Pons (tissue), 1 donor: ENCODE measurements at places on chromosomes 3 and 15.

GRCh38 chr3:186108106-186108940 lies 566 bp downstream of the ETV5 start:
- peak; percentile 26 for DNase-seq

- DNase-seq: no peak
Observed at GRCh38 chr3:45548681-45549075, 45.9 kb upstream of the LIMD1 start.

GRCh38 chr3:43709022-43709421 lies 18.3 kb downstream of the ABHD5 start:
- DNase-seq: peak; percentile 82

GRCh38 chr3:43286115-43286840 lies at the start of gene SNRK:
Gene SNRK, plus strand, starts transcription at chr3:43286540. Its CDS starts 16,664 bp downstream, at chr3:43303204.
- DNase-seq: peak; percentile 58

GRCh38 chr15:64566629-64567427 lies 106.5 kb downstream of the ZNF609 start:
- DNase-seq: no peak

DNA sequence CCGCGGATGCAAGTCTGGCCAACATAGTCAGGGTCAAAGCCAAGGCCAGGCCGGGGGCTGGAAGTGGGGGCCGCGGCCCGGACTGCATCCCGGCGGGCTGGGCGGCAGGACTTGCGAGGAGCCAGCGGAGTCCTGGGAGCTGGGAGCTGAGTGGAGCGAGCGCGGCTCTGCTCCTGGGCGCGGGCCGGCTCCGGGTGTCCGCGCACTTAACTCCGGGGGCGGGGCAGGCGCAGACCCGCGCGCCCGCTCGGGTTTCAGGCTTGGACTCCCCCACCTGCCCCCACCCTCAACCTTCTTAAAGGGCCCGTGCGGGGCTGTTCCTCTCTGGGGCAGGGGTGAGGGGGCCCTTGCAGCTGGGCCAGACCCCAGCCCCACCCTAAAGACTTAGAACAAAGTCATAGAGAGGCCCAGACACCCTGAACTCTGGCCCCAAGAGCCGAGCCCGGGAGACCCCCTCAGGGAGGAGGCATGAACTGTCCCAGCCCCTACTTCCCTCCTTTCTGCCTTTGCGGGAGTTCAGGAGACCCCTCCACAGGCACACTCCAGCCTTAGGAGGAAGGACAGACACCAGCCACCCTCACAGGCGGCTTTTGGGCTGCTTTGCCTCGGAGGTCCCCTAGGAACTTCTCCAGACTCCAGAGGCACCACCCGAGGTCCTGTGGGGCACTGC lies at the start of gene CSPG4:
Gene CSPG4, minus strand, starts transcription at position 181 of the 670 bp plus-strand sequence. Its CDS starts 93 bp downstream, at position 88.
- no peak for DNase-seq

DNA sequence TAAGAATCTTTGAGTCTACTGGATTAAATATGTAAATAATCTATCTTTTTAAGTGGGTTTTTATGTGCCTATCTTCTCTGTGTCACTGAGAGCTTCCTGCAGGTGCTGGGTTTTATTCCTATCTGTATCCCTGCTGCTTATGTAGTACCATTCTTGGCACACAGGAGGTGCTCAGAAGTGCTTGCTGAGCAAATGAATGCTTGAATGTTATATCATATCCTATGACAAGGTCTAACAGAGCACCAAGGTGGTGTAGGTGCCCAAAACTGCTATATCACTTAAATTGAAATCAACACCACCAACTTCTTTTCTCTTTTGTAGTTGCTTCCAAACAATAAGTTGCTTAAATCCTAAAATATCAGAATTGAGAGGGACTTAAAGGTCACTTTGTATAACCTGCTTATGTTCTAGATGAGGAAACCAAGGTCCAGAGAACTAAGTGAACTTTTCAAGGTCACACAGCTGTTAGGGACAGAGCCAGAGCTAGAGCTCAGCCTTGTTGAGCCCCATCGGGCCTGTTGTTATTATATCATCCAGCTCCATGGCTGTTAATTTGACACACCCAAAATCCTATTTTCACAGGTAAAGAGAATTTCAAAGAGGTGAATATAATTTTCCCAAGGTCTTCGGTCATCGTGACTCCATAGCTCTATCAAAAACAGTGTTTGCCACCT lies 46.0 kb downstream of the CCNL1 start:
- DNase-seq: no peak

GRCh38 chr3:197680955-197681521 lies 55.7 kb downstream of the RUBCN start:
- DNase-seq: no peak

DNA sequence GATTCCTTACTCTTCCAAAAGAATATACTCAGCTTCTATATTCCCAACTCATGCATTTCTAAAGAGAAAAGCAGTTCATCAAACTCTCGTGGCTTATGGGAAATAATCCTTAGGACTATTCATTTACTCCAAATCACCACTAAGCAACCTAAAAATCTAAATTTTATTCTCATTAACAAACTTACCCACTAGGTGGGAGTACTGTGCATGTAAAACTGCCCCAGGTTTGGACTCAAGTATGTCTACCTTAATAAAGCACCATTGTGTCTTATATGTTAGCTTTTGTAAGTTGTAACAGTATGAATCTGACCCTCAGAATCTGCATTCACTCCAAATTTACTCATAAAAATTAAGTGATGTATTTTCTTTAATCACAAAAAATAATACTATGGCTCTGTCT lies 25.3 kb downstream of the RAD18 start:
- no peak for DNase-seq

DNA sequence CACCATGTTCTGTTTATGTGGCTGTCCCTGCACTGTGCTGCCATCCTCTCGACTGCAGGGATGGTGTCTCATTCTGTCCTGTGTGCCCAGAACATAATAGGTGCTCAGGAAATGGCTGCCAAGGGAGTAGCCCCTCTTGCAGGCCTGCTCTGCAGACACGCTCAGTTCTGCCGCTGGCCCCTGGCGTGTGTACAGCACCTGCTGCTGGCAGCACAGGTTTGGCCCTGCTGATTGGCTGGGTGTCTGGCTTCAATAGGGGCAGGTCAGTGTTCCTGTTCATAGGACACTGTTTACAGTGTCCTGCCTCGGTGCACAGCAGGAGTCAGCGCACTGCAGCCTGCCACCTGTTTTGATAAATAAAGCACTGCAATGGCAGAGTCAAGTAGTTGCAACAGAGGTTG lies 146.9 kb downstream of the DNAJB8 start:
- no peak for DNase-seq

DNA sequence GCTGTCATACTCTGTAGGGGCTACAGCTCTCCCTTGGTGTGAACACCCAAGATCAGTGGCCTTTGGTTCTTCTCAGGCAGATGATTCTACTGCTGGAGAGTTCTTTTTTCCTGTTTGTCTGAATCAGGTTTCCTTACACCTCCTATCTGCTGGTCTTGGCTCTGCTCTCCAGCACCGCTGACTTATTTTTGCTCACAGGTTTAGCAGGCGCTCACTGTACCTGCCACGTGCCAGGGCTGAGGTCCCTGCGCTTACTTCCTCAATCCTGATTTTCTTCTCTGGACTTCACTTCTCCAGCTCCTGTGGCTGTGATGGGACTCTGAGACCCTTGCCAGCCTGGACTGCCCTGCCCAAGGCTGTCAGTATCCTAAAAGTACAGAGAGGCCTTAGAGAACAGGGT lies 9.5 kb downstream of the BSN start:
- DNase-seq: no peak

- no peak for DNase-seq
Observed at GRCh38 chr3:34531156-34531555, 732.7 kb downstream of the PDCD6IP start.

DNA sequence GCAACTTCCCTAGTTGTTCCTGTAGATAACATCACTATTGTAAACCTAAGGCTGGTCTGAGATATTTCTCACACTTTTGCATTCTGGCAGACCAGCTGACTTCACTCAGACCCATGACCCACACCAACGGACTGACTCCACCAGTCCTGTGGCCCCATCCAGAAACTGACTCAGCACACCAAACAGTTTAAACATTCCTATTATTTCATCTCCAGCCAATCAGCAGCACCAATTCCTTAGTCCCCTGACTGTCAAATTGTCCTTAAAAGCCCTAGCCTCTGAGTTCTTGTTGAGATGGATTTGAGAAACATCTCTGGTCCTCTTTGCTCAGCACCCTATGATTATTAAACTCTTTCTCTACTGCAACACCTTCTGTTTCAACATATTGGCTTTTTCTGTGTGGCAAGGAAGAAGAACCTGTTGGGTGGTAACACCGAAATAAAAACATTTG lies 12.2 kb upstream of the IDH2 start:
- no peak for DNase-seq

DNA sequence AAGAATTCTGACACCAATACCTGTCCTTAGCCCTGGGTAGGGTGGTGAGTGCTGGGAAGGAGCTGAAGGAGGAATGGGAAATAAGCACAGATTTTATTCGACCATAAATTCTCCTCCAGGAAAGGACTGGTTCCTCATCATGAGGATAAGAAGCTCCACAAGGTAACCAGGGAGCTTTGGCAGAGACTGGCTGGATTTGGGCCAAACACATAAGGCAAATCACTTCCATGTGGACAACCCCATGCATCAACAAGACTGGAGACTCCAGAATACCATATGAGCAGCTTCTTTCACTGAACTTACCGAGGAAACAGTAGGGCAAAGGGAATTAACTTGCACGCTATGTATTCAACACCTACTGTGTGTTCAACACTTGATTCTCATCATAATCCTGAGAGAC lies 312.5 kb downstream of the NTRK3 start:
- DNase-seq: no peak

DNA sequence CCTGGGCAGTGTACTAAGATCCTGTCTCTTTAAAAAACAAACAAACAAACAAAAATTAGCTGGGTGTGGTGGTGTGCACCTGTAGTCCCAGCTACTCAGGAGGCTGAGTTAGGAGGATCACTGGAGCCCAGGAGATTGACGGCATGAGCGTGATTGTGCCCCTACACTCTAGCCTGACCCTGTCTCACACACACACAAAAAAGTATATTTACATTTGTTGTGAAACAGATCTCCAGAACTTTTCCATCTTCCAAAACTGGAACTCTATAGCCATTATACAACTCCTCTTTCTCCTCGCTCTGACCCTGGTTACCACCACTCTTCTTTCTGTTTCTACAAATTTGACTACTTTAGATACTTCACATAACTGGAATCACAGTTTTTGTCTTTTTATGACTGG lies 56.0 kb upstream of the CCNB2 start:
- no peak for DNase-seq

- no peak for DNase-seq
Observed at GRCh38 chr3:126266291-126266840, 86.0 kb upstream of the ALDH1L1 start.

DNA sequence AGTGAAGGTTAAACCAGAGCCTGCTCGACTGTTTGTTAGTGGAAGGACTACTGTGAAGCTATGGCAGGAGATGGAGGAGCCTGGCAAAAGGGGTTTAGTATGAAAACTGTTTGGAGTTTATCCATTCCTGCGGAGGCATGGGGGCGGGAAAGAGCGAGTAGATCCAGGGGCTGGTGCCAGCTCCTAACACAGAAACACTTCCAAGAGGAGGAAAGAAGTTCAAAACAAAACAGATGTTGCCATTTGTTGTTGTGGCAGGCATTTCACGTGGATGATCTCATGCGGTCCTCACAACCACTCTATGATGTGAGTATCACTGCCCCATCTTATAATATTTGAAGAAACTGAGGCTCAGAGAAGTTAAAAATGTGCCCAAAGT lies 30.7 kb upstream of the KY start:
- DNase-seq: no peak

DNA sequence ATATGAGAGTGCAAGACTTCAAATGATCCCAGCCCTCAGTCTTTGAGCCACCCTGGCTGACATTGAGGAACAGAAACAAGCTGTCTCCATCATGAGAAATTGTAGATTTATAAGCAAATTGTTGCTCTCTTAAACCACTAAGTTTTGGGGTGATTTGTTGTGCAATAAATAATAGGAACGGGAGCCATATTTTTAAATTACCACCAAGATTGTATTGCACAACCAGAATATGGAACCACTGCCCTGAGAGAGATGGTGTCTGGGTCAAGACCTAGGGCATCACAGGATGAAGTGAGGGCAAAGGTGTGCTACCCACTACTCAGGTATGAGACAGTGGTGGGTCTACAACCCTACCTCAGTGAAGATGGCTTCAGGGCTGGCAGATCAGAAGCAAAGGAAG lies 2.3 kb upstream of the CFAP92 start:
- DNase-seq: no peak

DNA sequence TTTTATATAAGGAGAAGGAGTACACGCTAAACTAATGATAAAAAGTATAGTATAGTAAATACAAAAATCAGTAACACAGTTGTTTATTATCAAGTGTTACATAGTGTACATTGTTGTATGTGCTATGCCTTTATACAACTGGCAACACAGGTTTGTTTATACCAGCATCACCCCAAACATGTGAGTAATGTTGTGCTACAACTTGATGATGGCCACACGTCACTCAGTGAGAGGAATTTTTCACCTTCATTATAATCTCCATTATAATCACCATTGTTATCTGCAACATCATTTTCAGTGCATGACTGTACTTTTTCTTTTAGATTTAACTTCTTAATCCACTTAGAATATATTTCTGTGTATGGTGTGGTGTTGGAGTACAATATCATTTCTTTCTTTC lies 204.0 kb upstream of the CTNNB1 start:
- DNase-seq: no peak

- DNase-seq: no peak
Observed at GRCh38 chr15:36469311-36469966, 110.0 kb upstream of the CDIN1 start.

- no peak for DNase-seq
Observed at GRCh38 chr3:17742880-17743657, 638 bp upstream of the TBC1D5 start.

DNA sequence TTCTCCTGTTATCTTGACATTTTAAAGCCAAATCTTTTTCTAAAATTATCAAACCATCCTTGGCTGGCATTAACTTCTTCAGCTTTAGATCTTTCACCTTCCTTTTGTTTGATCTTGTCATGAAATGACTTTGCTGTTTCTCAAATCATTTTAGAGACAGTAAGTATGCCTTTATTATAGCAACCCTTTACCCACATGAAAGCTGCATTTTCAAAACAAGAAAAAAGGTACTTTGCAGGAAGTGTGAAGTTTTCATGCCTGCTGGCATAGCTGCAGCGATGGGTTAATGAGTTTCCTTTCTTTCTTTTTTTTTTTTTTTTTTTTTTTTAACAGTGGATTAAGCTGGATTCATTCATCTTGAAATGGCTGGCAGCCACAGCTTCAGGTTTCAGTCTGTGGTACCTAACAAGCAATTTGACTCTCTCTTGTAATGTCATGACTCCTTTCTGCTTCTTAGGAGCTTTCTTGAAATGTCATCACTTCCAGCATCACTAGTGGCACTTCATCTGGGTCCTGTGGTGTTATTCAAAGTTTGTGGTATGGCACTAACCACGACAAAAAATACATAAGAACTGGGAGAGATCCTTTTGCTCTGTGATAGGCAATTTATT lies 18.8 kb downstream of the SLC25A26 start:
- DNase-seq: no peak
